MG63 (cell line): ENCODE measurements at places on chromosomes 4 and X. TPM values are rescaled to one million over a fixed set of nuclear protein-coding genes. Genes with fewer than 3 reads are reported as not detected.

- no peak for DNase-seq
These were observed 39.4 kb downstream of the ZBTB49 start for GRCh38 chr4:4329496-4329895.

GRCh38 chr4:155629956-155630355 lies 36.7 kb upstream of the GUCY1A1 start:
- no peak for DNase-seq

GRCh38 chr4:88742561-88742960 lies 44.9 kb upstream of the NAP1L5 start:
- DNase-seq = no peak

CT45A10 gene
- total RNA-seq = not detected in 2 replicates

TEX13D gene
- not detected in 2 replicates for total RNA-seq

DNA sequence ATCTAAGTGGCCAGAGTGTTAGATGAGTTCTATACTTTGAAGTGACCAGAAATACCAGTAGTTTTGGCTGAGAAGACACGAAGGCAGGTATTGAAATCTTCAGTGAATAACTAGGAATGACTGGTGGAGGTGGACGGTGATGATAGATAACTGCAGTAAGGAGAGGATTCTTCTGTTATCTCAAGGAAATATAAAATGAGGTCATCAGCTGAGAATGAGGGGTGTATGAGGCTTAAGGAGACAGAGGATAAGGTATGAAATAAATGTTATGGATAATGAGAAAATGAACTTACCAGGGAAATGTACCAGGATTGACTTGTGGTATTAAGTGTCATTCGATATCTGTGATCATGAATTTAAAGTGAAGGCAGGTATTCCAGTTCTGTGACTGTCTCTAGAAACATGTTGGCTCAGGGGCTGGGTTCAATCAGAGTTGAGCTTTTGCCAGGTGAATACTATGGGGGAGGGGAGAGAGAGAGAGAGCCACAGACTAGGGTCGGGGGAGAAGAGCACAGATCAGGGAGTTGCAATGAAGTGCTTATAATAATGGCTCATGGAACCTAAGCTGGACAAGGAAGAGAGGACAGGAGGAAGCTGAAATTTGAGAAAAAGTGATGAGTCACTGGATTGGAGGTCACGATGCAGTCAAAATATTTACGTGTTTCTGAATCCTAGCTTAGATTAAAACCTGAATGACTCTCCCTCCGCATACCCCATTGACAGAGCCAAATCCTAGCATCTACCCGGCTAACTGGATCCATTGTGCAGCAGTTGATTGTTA lies 37.5 kb upstream of the BRS3 start:
- no peak for DNase-seq

DNA sequence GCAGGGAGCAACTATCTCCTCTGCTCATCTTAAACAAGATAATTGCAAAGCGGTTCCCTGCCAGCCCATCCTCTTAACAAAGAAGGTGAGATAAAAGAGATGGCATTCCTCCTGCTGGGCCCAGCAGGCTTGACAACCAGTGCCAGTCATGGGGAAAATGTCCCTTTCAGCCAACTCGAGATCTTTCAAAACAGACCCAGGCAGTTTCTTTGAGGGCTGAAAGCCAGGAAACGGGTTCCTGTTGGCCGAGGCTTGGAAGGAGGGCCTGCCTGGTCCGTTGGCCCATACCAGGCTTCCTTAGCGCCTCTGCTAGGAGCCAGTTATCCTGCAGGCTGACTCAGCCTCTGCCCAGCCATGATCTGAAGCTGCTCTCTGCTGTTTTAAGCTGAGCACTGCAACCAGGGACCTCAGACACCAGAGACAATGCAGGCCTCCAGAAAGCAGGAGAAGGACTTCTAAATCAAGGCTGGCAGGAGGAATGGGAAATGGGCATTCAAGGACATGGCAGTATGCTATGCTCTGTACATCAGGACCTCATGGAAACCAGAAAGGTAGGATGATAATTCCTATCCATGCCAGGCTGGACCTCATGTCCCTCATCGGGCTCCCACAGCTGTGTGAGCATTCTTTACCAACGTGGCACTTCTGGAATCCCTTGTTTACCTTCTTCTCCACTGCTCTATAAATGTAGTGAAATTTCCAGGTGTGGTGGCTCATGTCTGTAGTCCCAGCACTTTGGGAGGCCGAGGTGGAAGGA lies 42.4 kb upstream of the SLC2A9 start:
- DNase-seq = peak; percentile 53

PNPLA4 gene
- total RNA-seq = not detected in 2 replicates

DNA sequence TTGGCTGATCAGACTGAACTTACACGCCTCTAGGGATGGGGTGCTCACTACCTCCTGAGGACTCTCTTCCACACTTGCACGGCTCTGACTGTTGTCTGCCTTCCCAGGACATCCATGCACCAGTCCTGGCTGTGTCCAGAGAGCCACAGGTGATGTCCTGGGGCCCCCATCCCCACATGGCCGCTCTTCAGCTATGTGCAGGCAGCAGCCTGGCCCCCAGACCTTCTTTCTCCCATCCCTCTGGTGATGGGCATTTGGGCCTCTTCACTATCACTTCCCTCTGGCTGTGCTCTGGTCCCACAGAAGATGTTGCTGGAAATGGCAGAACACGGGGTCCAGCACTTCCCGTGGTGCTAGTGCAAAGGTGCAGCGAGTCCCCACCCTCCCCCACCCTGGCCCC lies 40.9 kb upstream of the HMX1 start:
- no peak for DNase-seq

DCLK2 gene
- 1.4 and 3.1 TPM in 2 replicates for total RNA-seq

DNA sequence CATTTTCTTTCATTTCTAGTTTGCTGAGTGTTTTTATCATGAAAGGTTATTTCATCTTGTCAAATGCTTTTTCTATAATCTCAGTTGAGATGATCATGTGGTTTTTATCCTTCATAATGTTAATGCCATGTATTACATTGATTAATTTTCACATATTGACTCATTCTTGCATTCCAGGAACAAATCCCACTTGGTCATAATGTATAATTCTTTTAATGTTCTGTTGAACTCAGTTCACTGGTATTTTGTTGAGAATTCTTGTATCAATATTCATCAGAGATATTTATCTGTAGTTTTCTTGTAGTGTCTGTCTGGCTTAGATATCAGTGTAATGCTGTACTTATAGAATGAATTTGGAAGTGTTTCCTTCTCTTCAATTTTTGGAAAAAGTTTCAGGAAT lies 16.7 kb upstream of the LHFPL1 start:
- no peak for DNase-seq

DNA sequence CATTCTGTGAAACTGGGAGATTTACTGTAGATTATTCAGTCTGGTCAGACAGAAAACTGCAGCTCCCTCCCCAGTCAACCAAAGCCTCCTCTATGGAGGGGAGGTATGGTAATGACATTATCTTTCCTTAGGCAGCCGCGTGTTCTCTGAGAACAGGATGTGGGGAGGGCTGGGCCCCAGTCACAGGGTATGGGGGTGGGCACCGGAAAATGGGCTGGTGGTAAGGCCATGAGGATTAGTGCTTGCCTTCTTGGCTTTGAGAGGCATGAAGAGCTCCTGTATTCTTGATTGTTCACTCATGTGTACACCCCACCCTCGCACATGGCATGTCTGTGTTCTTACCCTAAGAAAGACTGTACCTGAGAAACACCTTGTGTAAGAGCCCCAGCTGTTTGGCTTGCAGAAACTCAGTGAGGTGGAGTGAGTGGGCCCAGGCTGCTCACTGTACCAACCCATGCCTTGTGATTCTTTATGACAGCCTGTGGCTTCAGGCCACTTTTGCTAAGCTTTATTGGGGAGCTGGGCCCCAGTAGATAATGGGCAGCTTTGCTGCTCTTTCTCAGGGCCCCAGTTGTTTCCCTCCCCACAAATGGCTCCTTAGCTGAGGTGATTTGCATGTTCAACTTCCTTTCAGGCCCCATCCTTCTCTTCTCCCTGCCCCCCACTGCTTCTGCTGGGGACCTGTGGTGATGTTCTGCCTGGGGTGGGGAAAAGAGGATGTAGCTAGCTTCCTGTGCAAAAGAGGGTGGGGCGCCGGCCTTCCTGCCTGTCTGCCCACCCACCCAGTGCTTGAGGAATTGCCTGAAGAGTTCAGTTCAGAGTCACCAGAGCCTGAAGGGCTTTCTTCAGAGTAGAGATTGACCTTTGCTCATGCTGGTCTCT lies 30.7 kb downstream of the MSN start:
- no peak for DNase-seq

SUPT20HL2 gene
- total RNA-seq = not detected in 2 replicates

PAGE2B gene
- total RNA-seq = not detected in 2 replicates

DNA sequence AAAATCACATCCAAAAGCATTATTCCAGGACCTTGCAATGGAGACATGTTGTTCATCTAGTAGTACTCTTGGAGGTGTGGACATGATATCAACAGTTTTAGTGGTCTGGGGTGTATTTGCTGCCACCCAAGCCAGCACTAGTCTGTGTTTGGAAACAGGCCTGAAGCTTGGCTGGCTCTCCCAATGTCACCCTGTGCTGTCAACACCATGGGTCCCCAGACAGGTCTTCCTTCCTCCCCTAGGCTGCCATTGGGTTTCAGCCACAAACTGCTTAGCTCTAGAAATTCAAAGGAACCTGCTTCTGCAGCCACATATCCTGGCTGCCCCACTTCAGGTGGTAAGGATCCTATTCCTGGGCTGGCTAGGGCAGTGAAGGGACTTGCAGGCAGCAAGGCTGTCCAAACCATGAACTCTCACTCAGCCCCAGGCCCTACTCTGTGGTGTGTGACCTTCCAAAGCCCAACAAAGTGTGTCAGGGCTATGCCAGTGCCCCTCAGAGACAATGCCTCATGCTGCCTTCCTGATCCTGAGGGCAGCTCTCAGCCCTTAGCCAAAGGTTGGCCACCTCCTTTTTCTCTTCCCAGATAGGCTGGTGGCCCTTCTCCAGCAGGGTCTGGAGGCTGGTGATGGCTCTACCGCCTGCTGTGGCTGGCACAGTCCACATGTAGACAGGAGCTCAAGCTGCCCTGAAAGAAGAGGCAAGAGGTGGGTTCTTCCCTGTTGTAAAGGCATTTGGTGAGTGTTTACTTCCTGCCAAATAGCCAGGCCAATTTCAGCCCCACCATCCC lies 18.3 kb downstream of the AMER1 start:
- no peak for DNase-seq

DNA sequence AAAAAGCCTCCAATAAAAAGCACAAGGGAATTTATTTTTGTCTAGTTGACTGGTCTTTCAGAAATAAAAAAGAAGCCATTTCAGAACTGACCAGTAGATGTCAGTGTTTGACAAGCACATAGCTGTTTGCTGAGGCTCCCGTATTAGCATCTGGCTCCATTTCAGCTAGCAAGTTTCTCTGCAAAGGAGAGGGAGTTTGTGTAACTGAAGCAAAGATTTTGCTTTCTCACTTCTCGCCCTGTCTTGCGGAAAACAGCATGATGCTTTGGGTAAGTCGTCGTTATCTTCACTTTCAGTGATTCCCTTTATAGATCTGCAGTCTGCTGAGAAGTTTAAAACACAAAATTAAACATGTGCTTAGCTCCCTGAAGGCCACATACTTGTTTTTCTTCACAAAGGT lies 85.5 kb downstream of the CT47B1 start:
- peak; percentile 18 for DNase-seq

- DNase-seq = no peak
These were observed 79.2 kb downstream of the PAPSS1 start for GRCh38 chr4:107640878-107641277.

DNA sequence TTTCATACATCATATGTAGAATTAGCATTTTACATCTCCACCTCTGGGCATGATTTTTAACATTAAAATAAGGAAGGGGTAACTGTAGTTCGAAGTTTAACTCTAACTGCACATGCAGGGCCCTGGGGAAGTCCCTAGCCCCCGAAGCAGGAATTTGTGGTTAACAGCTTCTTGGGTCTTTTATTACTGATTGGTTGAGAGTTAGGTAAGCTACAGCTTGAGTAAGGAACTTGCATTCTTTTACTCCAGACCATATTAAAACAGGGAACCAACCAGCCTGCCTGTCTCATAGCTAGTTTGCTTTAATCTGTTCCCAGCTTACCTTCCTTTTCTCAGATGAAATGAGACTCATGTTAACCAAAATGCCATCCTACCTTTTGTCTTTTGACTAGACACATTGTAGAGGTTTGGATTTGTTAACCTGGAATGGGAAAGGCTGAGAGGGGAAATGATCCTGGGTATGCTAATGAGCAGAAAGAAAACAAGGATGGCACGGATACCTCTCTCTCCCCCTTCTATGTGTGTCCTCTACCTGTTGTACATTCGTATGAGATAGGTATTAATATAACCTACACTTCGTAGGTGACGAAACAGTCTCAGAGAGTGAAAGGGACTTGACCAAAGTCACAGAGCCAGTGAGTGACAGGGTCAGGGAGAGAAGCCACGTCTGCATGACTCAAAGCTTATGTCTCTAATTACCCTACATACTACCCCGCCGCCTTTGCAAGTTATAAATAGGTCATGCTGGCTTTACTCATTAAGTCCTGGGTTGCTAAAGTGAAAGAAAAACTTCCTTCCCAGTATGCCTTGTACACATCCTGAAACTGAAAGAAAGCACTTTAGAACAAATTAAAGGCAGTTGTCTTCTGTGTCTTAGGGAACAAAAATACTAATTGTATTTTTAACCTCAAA lies 119.5 kb upstream of the AFF2 start:
- DNase-seq = no peak

GRCh38 chrX:68429216-68429615 lies 4.1 kb downstream of the OPHN1 start:
- DNase-seq = peak; percentile 72

- no peak for DNase-seq
These were observed 51.5 kb upstream of the GPR78 start for GRCh38 chr4:8528713-8529112.

GRCh38 chr4:155712846-155713245 lies 46.0 kb upstream of the GUCY1B1 start:
- no peak for DNase-seq

FAM184B gene
- total RNA-seq = 0.10 TPM in 1 of 2 replicates, not detected in the other

- DNase-seq = no peak
These were observed 128.9 kb downstream of the PRKX start for GRCh38 chrX:3584415-3584996.

CLNK gene
- total RNA-seq = not detected in 2 replicates

DNA sequence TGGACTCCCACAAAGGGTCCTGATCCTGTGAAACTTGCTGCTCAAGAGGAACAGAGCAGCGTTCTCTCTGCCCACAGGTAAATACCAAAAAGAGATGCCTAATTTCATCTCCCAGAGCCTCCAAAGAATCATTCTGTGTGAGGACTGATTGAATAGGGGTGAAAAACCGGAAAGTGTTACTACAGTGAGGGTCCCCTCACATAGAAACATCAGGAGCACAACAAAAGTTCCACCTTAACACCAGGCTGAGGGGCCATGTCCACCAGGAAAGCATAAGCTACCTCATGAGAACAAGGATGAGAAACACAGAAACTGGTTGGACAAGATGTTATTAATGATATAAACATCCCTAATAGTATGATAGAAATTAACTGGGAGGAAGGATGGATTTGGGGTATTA lies 140.9 kb downstream of the NWD2 start:
- DNase-seq = no peak

DNA sequence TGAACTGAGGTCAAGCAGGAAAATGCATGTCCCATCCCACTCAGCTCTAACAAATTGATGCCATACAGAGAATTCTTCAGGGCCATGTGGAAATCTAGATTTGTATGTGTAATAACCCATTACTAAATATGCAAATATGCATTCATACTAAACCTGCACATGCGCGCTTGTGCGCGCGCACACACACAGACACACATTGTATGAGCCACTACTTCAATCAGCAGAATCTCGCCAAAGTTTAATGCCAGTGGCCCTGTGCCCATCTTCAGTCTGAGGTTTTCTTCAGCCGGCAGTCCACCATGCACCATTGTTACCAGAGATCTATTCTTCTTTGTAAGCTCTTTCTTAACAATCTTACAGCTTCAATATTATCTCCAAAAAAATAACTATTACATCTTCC lies 276.4 kb downstream of the PDGFC start:
- DNase-seq = no peak

HPGD gene
- total RNA-seq = not detected in 2 replicates

STATH gene
- not detected in 2 replicates for total RNA-seq

- DNase-seq = no peak
These were observed 199.3 kb downstream of the PCDH18 start for GRCh38 chr4:137333031-137333430.
